CD4-positive, alpha-beta T cell (primary cell): ENCODE measurements at places on chromosomes 3 and 15.

DNA sequence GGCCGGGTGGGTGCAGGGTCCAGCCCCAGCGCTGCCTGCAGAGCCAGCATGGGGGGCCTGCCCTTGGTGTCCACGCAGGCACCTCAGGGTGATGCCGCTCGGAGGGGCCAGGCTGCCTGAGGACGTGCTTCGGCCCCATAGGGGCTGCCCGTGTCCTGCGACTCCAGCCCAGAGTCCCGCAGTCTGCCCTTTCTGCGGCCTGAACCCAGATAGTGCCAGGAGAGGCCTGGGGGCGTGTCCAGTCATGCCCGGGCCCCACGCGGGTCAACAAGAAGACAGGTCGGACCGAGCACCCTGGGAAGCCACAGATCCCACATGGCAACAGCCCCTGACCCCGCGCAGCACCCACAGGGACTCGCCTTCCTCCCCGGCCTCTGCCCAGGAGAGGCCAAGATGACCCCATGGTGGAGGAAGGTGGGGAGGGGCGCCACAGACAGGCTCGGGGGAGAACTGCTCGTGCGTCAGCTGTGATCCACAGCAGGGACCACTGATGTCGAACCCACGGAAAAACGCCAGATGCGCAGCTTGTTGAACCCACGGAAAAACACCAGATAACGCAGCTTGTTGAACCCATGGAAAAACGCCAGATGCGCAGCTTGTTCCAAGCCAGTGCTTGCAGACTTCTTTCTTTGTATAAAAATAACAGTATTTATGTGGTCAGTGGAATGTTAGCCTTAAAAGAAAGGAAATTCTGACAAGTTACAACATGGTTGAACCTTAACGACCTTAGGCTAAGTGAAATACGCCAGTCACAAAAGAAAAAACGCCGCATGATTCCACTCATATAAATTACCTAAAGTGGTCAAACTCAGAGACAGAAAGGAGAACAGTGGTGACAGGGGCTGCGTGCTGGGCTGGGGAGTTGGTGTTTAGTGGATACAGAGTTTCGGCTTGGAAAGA lies 28.5 kb downstream of the CYFIP1 start:
- DNase-seq: no peak

DNA sequence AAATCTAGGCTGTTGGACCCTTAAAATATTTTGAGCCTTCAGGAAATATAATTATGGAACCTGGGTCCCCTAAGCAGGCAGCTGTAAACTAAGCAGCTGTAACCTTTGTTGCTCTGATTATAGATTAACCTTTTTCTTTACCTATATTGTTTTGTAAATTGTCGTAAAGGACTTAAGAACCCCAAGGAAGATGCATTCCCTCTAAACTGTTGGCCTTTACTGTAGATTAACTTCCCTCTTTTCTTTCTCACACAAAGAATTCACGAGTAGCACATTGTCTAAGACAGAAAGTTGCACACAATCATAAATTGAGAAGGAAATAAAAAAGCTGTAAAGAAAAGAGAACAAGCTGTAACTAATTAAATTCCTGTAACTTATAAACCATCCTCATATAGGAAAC lies 877.3 kb downstream of the ROBO2 start:
- no peak for DNase-seq

GRCh38 chr3:141921316-141921715 lies 44.9 kb downstream of the ATP1B3 start:
- DNase-seq: no peak

DNA sequence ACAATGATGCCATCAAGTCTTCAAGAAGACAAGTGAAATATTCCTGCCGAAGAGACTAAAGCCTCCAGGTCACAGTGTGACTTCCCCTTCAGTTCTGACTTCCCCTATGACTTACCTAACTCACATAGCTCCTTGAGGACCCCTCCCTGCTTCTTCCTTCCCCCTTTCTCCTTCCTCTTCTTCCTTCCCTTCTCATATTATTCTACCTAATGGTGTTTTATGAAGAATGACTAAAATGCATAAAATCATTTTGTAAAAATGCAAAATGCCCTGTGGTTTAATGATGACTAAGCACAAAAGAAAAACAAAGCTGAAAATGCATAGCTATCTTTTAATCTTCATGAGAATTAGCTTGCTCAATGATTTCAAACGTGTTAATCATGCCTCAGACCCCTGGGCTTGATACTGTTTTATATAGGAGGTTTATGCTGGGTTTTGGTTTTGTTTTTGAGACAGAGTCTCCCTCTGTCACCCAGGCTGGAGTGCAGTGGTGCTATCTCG lies 26.1 kb upstream of the TM4SF4 start:
- no peak for DNase-seq

- DNase-seq: no peak
Measured at GRCh38 chr3:151890721-151891141, 17.3 kb downstream of the SUCNR1 start.

GRCh38 chr15:98505611-98506031 lies 142.7 kb upstream of the IGF1R start:
- no peak for DNase-seq

DNA sequence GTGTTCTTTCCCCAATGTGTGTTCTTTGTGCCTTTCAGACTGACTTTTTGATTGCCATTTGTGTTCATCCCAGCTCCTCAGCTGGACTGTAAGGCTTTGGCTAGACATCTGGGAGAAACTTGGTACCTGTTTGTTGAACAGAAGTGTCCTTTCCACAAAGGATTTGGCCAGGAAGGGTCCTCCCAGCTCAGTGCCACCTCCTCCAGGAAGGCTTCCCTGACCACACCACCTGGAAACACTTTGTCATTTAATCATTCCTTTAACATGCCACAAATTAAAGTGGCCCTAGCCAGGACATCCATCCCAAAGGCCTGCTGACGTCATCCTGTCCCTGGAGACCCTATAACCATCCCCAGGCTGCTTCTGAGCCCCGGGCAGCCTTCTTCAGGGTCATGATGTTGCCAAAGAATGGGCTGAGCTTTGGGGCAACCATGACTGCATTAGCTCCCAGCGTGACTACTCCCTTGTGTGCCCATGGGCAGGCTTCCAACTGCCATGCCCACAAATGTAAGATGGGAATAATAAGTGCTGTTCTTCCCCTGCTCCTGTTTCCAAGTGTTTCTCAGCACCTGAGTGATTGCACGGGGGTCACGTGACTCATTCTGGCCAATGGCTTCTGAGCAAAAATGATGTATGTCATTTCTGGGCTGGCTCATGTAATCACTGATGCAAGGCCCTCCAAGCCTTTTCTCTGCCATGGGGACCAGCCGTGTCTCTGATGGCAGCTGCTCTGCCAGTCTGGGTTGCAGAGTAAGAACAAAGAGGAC lies 112.5 kb upstream of the SMAD3 start:
- DNase-seq: no peak

GRCh38 chr15:65302061-65302460 lies 2.4 kb upstream of the RNU5B-1 start:
- DNase-seq: no peak

- DNase-seq: no peak
Measured at GRCh38 chr15:62736756-62737155, 305.8 kb upstream of the TPM1 start.

DNA sequence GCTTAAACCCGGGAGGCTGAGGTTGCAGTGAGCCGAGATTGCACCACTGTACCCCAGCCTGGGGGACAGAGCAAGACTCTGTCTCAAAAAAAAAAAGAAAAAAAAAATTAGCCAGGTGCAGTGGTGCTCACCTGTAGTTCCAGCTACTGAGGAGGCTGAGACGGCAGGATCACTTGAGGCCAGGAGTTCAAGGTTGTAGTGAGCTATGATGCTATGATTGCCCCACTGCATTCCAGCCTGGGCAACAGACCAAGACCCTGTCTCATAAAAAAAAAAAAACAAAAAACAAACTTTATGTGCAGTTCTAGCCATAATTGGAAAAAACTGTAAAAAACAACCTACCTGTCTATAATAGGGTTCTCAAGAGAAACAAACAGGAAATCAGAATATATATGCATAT lies 39.9 kb upstream of the IGF2BP2 start:
- no peak for DNase-seq

GRCh38 chr15:69696946-69697345 lies 244.3 kb downstream of the RPLP1 start:
- no peak for DNase-seq

GRCh38 chr3:34285827-34286188 lies 487.4 kb downstream of the PDCD6IP start:
- DNase-seq: no peak

GRCh38 chr15:101123222-101123910 lies 128.5 kb downstream of the CHSY1 start:
- DNase-seq: no peak

DNA sequence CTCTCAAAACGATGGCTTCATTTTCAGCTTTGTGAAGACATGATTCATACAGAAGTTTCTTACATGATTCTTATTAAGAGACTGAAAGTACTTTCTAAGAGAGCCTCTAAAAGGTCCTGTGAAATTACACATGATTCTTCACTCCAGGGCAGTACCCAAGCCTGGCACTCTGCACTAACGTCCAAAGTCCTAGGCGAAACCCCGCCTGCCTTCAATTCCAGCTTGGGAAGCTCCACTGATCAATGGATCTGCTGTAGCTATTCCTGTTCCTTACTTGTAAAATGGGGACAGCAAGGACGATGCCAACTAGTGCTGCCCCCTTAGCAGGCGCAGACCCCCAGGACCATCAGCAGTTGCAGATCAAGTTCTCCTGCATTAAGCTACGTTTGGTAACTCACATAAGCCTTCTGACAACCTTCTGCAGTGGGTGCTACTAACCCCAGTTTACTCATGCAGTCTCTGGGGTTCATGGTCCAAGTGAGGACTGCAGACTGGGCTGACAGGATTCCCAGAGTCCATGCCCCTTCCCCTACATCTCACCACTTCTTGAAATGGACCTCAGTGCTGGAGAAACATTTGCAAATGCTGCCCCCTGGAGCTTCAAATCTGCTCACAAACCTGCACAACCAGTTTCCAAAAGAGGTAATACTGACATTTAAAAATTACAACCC lies 10.6 kb downstream of the CHCHD4 start:
- DNase-seq: no peak

DNA sequence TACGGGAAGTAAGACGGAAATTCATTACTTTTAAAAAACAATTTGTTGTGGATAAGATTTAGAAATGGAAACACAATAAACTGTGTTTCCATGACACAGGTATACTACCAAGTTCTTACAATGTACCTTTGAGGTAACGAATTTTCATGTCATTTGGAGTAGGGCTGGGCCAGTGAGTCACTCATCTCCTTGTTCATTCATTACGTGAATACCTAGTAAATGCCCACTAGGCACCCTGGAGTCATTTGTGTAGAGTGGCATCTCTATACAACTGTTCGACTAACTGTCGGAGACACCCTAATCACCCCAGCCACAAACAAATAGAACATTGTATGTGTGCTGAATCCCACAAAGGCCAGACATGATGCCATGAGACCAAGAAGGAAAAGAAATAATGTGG lies 94.8 kb downstream of the IGF1R start:
- DNase-seq: no peak

- DNase-seq: peak; percentile 48
Measured at GRCh38 chr3:134249935-134250716, 533 bp downstream of the RYK start.
